Transverse colon (tissue), 4 donors: ENCODE measurements at places on chromosomes 2 and 18. TPM values are rescaled to one million over a fixed set of nuclear protein-coding genes. Genes with fewer than 3 reads are reported as not detected.

GRCh38 chr2:74481961-74482800 lies 617 bp downstream of the CCDC142 start:
- peak; percentile 35 for DNase-seq
- H3K36me3 ChIP-seq = peaks cover 11% of the 10 kb centered on the region
- H3K4me1 ChIP-seq = peaks cover 29% of the 10 kb centered on the region
- H3K4me3 ChIP-seq = peak overlapping the region; percentile 79
- H3K27ac ChIP-seq = peak overlapping the region; percentile 93

DNA sequence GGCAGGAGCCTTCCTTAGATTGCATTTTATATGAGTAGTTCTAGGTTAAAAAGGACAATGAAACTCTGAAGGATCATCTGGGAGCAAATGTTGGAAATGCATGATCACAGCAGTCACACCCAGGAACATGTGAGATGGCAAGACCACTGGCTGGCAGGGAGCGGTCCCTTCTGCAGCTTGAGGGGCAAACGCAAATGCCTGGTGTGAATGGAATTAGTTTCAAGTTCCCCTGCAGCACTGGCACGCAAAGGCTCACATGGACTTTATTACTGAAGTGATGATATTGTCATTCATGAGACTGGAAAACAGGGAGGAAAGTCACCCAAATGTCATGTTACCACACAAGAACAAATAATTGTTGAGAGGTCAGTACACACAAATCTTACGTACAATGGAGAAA lies 223.3 kb downstream of the FBXO15 start:
- no peaks in the 10 kb centered on the region for H3K36me3 ChIP-seq
- H3K4me3 ChIP-seq = no peak overlapping the region
- DNase-seq = no peak
- no peak overlapping the region for H3K27ac ChIP-seq

GRCh38 chr2:1318366-1319009 lies 94.8 kb upstream of the TPO start:
- DNase-seq = no peak
- H3K36me3 ChIP-seq = no peaks in the 10 kb centered on the region
- no peaks in the 10 kb centered on the region for H3K27me3 ChIP-seq
- no peak overlapping the region for H3K4me3 ChIP-seq
- H3K27ac ChIP-seq = no peak overlapping the region

Gene TMEM87B
- total RNA-seq = 74.5 TPM

Gene PRSS56
- not detected for total RNA-seq

GRCh38 chr2:112904883-112905282 lies 6.1 kb upstream of the IL37 start:
- H3K4me3 ChIP-seq = no peak overlapping the region
- DNase-seq = no peak
- no peaks in the 10 kb centered on the region for H3K36me3 ChIP-seq
- no peak overlapping the region for H3K27ac ChIP-seq
